ENCODE measurements at places on chromosomes 2 and 18. TPM values are rescaled to one million over a fixed set of nuclear protein-coding genes. Genes with fewer than 3 reads are reported as not detected.

RUFY4 gene
- not detected for total RNA-seq

DDX1 gene
- total RNA-seq: 84.2 TPM

SOCS6 gene
- total RNA-seq: 21.6 TPM

TLX2 gene
- total RNA-seq: not detected

GNAL gene
- total RNA-seq: not detected

POTEJ gene
- not detected for total RNA-seq

Measured in myometrial cell (primary cell).